Activated CD8-positive, alpha-beta memory T cell treated with anti-CD3 and anti-CD28 coated beads, Interleukin-2, amount 10 ng/mL, durations not matched to agents 7 days and 5 days (primary cell): ENCODE measurements at places on chromosomes 16 and 17. TPM values are rescaled to one million over a fixed set of nuclear protein-coding genes. Genes with fewer than 3 reads are reported as not detected.

GRCh38 chr17:57636985-57637665 lies 108.0 kb downstream of the CCDC182 start:
- H3K4me1 ChIP-seq = no peaks in the 10 kb centered on the region
- no peak overlapping the region for H3K4me3 ChIP-seq
- DNase-seq = no peak
- H3K36me3 ChIP-seq = peaks cover 15% of the 10 kb centered on the region
- no peak overlapping the region for H3K27ac ChIP-seq
- no peaks in the 10 kb centered on the region for H3K27me3 ChIP-seq

DNA sequence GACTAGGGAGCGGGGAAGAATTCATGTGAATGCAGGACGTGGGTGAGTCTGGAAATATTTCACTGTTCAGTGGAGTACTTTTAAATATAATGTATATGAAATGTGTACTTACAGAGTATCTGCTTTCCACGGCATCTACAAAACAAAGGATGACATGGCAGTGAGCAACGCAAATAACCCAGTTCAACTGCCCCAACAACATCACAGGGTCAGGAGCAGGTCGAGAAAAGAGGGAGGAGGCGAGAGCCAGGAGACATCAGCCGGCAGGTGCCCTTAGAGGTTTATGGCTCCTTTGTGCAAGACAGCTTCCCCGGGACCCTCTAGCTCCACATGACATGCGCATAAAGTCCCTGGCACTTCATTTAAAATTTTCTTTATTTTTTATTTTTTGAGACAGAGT lies 61.1 kb downstream of the PECAM1 start:
- no peak for DNase-seq
- H3K4me3 ChIP-seq = no peak overlapping the region
- H3K4me1 ChIP-seq = peaks cover 12% of the 10 kb centered on the region
- peaks cover 9% of the 10 kb centered on the region for H3K36me3 ChIP-seq
- H3K27me3 ChIP-seq = no peaks in the 10 kb centered on the region

GRCh38 chr16:10827691-10828341 lies 9.2 kb upstream of the TVP23A start:
- H3K4me3 ChIP-seq = no peak overlapping the region
- peaks cover 10% of the 10 kb centered on the region for H3K27me3 ChIP-seq
- no peak for DNase-seq
- H3K36me3 ChIP-seq = no peaks in the 10 kb centered on the region
- H3K4me1 ChIP-seq = no peaks in the 10 kb centered on the region

DNA sequence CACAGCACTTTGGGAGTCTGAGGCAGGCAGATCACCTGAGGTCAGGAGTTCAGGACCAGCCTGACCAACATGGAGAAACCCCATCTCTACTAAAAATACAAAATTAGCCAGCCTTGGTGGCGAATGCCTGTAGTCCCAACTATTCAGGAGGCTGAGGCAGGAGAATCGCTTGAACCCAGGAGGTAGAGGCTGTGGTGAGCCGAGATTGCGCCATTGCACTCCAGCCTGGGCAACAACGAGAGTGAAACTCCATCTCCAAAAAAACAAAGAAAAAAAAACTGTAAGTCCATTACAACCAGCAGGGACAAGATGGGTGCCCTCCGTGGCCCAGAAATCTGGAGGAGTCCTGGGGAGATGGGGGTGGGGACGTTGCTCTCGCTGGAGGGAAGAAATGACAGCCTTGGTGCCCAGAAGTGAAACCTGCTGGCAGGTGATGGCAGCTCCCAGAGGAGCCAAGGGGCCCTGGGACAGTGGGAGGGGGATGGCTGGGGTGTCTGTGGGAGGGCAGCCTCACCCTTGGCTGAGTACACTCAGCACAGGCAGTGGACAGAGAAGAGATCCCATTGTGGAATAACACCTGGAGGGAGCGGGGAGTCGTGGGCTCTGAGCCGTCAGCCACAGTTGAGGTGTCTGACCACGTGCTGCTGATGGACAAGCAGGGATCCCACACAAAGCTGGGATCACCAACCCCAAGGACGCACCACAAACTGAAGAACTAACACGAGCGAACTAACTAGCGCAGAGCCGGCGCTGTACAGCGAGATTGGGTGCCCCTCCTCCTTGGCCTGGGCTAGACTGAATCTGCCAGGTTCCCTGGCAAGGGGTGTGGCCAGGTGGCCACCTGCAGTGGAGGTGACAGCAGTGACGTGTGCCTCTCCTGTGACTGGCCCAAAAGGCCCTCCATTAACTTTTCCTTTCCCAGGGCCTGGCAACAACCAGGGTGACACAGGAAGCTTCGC lies 46.9 kb upstream of the BAHCC1 start:
- no peak overlapping the region for H3K27ac ChIP-seq
- DNase-seq = no peak
- H3K4me3 ChIP-seq = no peak overlapping the region
- peaks cover 50% of the 10 kb centered on the region for H3K27me3 ChIP-seq
- peaks cover 5% of the 10 kb centered on the region for H3K4me1 ChIP-seq
- H3K36me3 ChIP-seq = peaks cover 2% of the 10 kb centered on the region

DNA sequence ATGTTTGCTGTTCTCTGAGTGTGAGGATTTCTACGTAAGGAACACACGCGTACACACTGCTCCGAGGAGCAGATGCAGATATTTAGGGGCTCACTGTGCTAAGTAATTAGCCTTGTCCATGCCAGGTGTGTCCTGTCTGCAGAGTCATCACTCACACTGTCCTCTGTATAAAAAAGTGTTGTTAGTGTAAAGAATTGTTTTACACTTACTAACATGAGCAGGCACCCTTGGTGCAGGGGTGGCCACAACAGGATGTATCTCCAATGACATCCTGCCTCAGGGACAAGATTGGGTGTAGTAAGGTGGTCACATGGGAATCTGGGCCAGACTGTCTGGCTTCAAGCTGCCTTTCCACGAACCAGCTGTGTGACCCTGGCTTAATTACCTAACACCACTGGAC lies 63.9 kb downstream of the NDEL1 start:
- DNase-seq = no peak
- no peaks in the 10 kb centered on the region for H3K4me1 ChIP-seq
- no peaks in the 10 kb centered on the region for H3K27me3 ChIP-seq
- H3K27ac ChIP-seq = no peak overlapping the region

DNA sequence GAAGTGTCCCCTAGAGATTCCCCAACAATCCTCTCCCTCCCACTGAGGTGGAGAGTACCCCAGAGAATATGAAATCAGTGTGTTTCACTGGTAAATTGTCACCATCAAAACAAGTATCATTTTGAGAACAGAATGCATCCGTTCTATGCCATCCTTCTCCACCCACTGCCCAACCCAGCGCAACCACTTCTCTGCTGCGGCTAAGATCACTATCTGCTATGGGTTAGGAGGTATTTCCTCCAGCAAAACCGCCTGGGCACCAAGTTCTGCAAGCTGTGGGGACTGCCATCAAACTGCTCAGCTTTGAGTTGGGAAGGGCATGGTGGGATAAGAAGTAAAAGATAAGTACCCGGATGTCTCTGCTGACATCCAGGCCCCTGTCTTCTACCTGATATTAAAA lies 24.4 kb downstream of the CNTNAP1 start:
- peaks cover 3% of the 10 kb centered on the region for H3K27me3 ChIP-seq
- no peak overlapping the region for H3K4me3 ChIP-seq
- peaks cover 63% of the 10 kb centered on the region for H3K36me3 ChIP-seq

CHD9NB gene
- 0.52 TPM for total RNA-seq

GRCh38 chr17:32523827-32524552 lies 37.2 kb downstream of the CDK5R1 start:
- peak; percentile 50 for DNase-seq
- peak overlapping the region; percentile 88 for H3K27ac ChIP-seq
- H3K4me1 ChIP-seq = peaks cover 62% of the 10 kb centered on the region

DNA sequence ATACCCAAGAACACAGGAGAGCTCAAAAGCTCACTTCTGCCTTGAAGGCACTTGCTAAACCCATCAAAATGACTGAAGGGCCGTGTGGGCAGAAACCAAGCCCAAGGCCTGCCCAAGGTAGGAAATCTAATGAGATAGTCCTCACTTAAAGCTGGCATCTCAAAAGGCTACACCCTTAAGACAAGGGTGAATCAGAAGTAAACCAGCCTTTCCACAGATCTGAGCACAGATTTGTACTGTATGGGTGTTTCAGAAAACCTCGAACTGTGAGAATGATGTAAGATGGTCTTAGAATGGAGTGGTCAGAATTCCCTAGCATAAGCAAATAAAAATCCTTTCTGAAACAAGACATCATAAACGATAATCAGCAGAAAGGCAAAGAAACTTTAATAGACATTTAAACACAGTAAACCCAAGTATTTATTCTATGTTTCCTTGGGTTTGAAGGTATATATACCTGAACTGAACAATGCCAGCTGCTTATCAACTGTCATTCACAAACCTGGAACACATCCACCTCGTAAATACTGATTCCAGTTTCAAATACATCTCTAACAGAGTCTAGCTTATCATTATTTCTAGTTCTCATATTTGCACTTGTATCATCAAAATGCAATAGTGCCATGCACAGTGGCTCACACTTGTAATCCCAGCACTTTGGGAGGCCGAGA lies 37.8 kb downstream of the GLG1 start:
- H3K36me3 ChIP-seq = peaks cover 8% of the 10 kb centered on the region
- H3K27me3 ChIP-seq = no peaks in the 10 kb centered on the region
- H3K27ac ChIP-seq = no peak overlapping the region
- no peak overlapping the region for H3K4me3 ChIP-seq
- no peak for DNase-seq

DNA sequence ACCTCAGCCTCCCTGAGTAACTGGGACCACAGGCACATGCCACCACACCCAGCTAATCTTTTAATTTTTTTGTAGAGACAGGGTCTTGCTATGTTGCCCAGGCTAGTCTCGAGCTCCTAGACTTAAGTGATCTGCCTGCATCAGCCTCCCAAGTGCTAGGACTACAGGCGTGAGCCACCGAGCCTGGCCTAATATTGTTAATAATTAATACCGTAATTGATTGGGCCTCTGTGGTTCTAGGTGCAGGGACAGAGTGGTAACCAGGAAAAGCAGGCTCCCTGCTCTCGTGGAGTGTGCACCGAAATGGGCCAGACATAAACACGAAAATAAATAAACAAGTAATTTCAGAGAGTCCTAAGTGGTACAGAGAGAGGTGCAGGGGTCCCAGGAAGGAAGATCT lies 241.0 kb downstream of the GSG1L start:
- no peak overlapping the region for H3K4me3 ChIP-seq
- no peak overlapping the region for H3K27ac ChIP-seq
- H3K4me1 ChIP-seq = no peaks in the 10 kb centered on the region
- no peaks in the 10 kb centered on the region for H3K36me3 ChIP-seq
- no peak for DNase-seq

DNA sequence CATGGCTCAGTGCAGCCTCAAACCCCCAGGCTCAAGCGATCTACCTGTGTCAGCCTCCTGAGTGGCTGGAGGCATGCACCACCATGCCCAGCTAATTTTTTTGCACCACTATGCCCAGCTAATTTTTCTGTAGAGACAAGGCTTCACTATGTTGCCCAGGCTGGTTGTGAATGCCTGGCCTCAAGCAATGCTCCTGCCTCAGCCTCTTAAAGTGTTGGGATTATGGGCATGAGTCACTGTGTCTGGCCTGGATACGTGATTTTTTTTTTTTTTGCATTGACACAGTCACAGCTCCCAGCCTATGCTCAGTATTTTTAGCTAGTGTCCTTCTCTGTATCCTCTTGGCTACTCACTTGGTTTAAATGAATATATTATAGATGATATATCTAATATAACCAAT lies 377.0 kb upstream of the TNRC6C start:
- H3K27me3 ChIP-seq = peaks cover 36% of the 10 kb centered on the region
- no peak for DNase-seq

CLEC10A gene
- total RNA-seq = not detected

DPEP3 gene
- total RNA-seq = 0.28 TPM

DNA sequence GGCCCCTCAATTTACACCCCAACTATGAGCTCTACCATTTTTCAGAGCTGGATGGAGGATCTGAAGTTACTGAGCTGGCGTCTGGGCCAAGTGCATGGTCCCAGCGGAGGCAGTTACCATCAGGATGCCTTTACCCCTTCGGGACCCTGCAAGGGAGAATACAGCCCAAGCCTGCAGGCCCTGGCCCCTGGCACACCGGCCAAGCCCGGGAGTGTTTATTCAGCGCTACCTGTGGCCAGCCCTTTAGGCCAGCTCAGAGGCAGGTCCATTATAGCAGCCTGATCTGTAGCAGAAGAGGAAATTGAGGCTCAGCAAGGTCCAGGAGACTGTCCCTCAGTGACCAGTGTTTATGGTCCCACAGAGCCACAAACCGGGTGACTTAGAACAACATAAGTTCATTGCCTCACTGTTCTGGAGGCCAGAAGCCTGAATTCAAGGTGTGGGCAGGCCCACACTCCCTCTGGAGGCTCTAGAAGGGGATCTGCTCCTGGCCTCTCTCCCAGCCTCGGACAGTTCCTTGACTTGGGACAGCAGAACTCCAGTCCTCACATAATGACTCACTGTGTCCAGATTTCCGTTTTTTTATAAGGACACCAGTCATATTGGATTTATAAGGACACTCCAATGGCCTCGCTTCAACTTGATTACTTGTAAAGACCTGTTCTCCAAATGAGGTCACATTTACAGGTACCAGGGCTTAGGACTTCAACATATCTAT lies 8.8 kb downstream of the SEC14L5 start:
- H3K27me3 ChIP-seq = peaks cover 3% of the 10 kb centered on the region
- H3K27ac ChIP-seq = no peak overlapping the region
- no peak for DNase-seq
- H3K36me3 ChIP-seq = peaks cover 5% of the 10 kb centered on the region
- H3K4me3 ChIP-seq = no peak overlapping the region

- H3K4me3 ChIP-seq = no peak overlapping the region
- no peak for DNase-seq
- H3K27ac ChIP-seq = no peak overlapping the region
These were observed 617.7 kb upstream of the CDH11 start for GRCh38 chr16:65739518-65739917.

GRCh38 chr16:29023279-29024277 lies 38.7 kb downstream of the LAT start:
- H3K27me3 ChIP-seq = no peaks in the 10 kb centered on the region
- H3K36me3 ChIP-seq = no peaks in the 10 kb centered on the region
- H3K4me3 ChIP-seq = no peak overlapping the region
- no peak for DNase-seq
- H3K27ac ChIP-seq = peak overlapping the region; percentile 79
- peaks cover 48% of the 10 kb centered on the region for H3K4me1 ChIP-seq

DNA sequence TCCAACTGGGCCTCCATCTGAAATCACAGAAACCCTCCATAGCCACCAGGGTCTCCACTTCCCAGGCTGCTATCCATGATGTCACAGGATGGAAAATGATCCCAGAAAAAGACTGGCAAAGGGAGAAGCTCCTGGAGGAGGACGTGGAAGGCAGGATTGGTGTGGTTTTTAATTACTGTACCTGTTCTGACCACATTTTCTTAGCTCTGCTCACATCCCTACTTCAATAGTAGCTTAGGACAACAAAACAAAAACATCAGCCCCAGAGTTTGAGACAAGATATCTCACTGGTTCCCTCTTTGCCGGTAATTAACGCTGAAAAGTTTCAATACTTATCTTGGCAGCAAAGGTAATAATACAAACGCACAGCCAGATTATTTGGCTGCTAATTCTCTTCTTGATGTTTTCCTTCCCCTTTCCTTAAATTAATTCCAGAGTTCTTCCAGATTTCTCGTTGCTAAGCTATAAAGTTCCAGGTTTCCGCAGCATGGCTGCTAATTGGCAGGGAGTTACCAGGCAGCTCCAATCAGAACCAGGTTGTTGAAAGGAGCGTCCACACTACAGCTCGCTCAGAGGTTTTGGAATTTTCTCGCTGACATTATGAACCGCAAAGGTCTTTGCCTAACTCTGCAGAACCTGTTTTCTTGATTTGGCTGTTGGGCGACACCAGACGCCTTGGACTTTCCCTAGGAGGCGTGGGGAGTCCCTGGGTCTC lies 263.4 kb downstream of the MRTFB start:
- no peaks in the 10 kb centered on the region for H3K27me3 ChIP-seq
- peaks cover 3% of the 10 kb centered on the region for H3K4me1 ChIP-seq
- H3K36me3 ChIP-seq = no peaks in the 10 kb centered on the region
- no peak for DNase-seq

GRCh38 chr17:69503711-69504110 lies 89.2 kb downstream of the MAP2K6 start:
- no peak overlapping the region for H3K4me3 ChIP-seq
- H3K36me3 ChIP-seq = no peaks in the 10 kb centered on the region
